NB4 (cell line): ENCODE measurements at places on chromosomes 3 and 15.
A peak's percentile ranks its signal among the peaks of the same experiment; 100 is the strongest.

- no peak for DNase-seq
Measured at GRCh38 chr3:117743993-117744392, 1034.4 kb downstream of the TUSC7 start.

- DNase-seq, result no peak
Measured at GRCh38 chr15:40104296-40104864, 4.3 kb downstream of the BMF start.

GRCh38 chr3:60651799-60652198 lies 599.5 kb downstream of the FHIT start:
- no peak for DNase-seq

DNA sequence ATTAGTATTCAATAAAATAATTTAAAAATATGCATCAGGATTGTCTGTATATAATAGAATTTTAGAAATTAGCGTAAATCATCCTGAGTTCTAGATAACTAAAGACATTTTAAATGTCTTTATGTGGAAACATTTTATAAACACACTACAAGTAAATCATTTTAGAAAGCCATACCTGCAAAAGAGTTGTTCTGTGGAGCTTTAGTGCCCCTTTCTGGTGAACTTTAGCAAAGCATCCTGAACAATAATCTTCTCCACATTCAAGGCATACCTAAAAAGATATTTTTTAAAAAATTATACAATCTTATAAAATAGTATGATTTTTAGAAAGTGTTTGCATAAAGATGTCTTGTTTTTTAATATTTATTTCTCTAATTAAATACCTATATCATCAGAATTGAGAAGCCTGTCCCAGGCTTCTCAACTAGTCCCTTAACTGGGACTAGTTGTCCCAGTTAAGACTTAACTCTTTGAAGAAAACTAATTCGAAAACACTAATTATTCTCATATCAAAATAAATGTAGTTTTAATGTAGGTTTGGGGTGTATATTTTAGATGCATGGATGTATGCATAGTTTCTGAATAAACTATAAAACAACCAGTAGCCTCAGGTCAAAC lies 29.7 kb downstream of the ZBBX start:
- peak; percentile 54 for DNase-seq

GRCh38 chr3:28406241-28406640 lies 57.6 kb upstream of the AZI2 start:
- no peak for DNase-seq

DNA sequence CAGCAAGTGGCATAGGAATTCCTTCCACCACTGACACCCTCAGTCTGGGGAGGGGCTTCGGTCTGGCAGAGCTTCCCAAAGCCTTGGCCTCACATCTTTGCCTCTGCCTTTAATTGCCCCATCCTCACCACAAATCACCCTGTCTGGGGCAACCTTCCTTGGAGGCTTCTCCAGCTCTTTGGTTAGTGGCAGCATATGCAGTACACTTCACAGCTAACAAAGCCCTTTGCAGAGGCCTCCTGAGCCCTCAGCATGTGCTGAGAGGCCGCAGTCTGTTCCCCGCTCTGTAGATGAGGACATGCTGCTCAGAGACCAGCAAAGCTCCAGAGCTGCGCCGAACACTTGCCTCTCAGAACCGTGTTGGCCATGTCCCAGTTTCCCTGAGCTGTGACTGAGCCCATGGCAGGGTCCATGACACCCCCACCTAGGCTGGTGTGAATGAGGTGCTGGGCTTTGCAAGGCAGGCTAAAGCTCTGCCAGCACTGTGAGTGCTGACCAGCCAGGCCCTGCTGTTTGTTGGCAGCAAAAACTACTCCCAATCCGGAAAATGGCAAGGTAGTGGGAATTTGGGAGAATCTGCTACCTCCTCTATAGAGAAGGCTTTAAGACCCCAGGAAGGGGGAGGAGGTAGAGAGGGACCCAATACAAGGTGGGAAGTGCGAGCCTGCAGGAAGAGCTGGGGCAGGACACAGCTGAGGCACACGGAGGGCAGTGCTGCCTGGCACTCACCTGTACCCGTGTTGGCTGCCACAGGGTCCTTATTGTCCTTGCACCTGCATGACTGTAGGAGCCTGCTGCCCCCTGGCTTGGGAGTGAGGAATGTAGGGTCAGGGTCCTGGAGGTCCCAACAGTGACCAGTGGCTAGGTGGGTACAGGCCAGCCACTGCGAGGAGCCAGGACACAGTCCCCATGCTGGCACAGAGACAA lies 8.4 kb upstream of the KLF15 start:
- no peak for DNase-seq
